Natural killer cell treated with Interleukin-12 subunit alpha and Interleukin-12 subunit beta and Interleukin-15 and Interleukin-18, amount 100 ng/mL, for 72 hours (primary cell): ENCODE measurements at places on chromosomes 6 and 20.
A peak's percentile ranks its signal among the peaks of the same experiment; 100 is the strongest.

DNA sequence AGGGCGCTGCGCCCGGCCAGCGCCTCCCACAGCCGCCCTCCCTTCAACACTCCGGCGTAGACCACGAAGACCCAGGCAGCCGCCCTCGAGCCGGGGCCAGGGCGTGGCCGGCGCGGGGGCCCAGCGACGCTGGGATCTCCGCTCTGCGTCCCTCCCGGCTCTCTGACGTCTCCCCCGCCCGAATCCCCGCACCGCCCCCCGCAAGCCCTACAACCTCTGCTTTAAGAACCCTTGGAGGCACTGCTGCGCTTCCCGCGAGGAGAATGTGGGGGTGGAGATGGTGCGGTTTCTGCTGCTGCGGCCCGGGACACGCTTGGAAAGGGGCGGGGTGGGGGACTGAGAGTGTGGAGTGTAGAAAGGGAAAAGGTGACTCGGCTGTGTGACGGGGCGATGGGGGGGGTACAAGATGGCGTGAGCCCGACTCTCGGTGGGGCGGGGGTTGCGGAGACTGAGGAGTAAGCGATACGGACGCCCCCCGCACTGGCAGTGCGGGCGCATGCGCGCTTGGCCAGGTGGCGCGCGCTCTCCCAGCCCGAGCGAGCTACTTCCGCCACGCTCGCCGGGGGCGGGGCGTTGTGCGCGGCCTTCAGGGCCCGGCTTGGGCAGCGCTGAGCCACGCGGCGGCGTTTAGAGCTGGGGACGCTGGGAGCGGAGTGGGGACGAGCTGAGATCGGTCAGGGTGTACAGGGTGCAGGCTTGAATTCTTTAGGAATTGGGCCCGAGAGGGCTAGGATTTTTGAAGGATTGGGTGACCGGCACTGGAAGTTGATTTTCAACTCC is at the start of gene SUPT3H:
Gene SUPT3H, minus strand, starts transcription at position 381 of the 780 bp plus-strand sequence.
- H3K4me3 ChIP-seq = peak within 1 kb of the TSS; percentile 100
- DNase-seq = peak; percentile 94
- peaks cover 21% of the 10 kb centered on the region for H3K4me1 ChIP-seq
- H3K27ac ChIP-seq = peak within 1 kb of the TSS; percentile 99
- no peaks in the 10 kb centered on the region for H3K36me3 ChIP-seq
- no peaks in the 10 kb centered on the region for H3K27me3 ChIP-seq

- peaks cover 10% of the 10 kb centered on the region for H3K4me1 ChIP-seq
- peaks cover 5% of the 10 kb centered on the region for H3K36me3 ChIP-seq
- H3K27me3 ChIP-seq = peaks cover 16% of the 10 kb centered on the region
- no peak overlapping the region for H3K4me3 ChIP-seq
Observed at GRCh38 chr6:57217270-57217669, 4.8 kb downstream of the RAB23 start.

DNA sequence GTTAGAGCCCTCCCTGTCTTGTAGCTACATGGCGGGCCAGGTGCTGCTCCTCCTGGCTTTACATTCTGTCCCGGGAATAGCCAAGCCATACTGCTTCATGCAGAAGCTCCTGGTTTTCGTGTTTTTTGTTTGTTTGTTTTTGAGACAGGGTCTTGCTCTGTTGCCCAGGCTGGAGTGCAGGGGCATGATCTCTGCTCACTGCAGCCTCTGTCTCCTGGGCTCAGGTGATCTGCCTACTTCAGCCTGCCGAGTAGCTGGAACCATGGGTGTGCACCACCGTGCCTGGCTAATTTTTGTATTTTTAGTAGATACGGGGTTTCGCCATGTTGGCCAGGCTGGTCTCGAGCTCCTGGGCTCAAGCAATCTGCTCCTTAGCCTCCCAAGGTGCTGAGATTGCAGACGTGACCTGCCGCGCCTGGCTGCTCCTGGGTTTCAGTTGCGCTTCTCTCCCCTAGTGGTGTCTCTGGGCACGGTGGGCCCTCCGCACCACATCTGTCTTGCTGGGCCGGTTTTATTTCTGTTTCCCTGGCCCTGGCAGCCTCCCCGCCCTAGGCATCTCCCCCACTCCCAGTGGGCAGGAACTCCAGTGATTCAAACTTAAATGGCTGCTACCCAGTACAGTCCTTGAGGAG is 12.9 kb downstream of the CDYL start:
- peaks cover 53% of the 10 kb centered on the region for H3K4me1 ChIP-seq
- peak overlapping the region; percentile 75 for H3K4me3 ChIP-seq
- H3K27ac ChIP-seq = peak overlapping the region; percentile 35

DNA sequence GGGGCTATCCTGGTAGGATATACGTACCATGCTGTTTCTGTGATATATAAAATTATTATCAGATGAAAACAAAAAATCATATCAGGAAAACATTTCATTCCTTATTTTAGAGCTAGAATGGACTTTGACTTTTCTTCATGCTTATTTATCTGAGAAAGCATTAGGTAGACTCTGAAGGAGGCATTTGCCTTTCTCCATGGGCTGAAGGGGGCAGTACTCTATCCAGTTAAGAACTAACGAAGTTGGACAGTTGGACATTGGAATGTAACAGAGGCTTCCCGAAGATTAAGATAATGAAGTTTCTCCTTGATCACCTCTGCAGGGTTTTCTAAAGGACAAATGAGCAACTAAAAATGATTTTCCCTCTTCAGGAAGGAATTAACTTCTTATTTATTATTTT is 233.9 kb downstream of the SAMD5 start:
- no peaks in the 10 kb centered on the region for H3K36me3 ChIP-seq
- no peaks in the 10 kb centered on the region for H3K4me1 ChIP-seq
- no peak overlapping the region for H3K4me3 ChIP-seq

DNA sequence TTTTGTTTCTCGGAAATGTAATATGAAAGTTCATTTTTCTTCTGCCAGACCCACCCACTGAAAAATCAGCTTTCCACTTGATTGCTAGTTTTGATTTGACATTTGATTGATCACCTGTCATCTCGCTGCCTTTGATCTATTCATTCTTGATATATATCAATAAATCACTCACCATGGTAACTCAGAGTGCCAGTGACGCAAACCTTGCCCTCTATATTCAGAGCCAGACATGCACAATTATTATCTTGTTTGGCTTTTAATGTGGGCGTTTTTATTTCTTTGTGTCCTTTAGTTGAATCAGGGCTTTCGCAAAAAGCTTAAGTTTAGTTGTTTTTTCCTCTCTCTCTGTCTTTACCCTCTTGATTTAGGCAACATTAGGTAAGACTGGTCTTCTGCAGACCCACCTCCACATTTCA is 2.0 kb downstream of the TSHZ2 start:
- no peak overlapping the region for H3K27ac ChIP-seq
- no peaks in the 10 kb centered on the region for H3K4me1 ChIP-seq
- H3K36me3 ChIP-seq = peaks cover 6% of the 10 kb centered on the region
- H3K27me3 ChIP-seq = peaks cover 44% of the 10 kb centered on the region

DNA sequence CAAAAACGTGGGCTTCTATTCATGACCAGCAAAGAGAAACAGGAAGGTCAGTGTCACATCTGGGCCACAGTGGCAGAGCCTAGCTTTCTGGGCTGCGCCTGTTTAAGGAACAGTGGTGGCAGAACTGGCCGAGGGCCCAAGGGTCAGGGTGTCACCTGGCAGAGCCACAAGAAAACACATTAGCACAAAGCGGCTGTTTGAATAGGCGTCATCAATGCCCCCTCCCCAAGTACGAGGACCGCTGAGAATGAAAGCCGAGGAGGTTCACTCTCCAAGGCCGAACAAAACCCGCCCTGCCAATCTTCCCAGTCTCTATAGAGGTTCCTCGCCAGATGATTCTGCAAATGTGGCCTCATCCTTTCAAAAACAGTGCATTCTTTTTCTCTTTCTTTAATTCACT is 125.2 kb upstream of the TRAF3IP2 start:
- H3K36me3 ChIP-seq = peaks cover 21% of the 10 kb centered on the region
- no peak overlapping the region for H3K27ac ChIP-seq
- peak overlapping the region; percentile 69 for H3K4me3 ChIP-seq
- no peak for DNase-seq
- peaks cover 83% of the 10 kb centered on the region for H3K4me1 ChIP-seq

DNA sequence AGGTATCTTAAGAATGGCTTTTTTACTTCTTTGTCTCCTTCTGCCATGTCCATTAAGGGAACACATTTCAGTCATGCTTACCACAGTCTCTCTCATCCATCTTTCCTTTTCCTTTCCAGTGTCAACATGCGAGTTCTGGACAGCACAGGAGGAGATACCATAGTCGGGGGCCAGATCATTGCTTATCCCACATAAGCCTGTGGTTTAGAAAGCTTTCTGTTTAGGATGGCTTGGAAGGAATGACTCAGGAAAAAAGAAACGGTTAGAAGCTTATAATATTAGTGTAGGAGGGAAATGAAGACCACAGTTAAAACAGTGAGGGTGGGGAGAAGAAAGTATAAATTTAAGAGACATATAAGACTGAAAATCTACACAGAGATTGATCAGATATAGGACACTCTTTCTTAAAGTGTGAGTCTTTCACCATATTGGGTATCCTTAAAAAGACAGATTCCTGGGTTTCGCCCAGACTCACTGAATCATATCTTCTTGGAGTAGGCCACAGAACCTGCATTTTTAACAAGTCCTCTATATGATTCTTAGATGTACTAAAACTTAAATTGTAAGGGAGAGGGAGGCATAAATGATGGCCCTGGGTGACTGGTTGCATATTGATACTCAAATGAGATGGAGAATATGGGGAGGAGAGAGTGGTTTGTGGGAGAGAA is 36.1 kb downstream of the DSE start:
- H3K36me3 ChIP-seq = no peaks in the 10 kb centered on the region
- no peak overlapping the region for H3K27ac ChIP-seq
- H3K4me3 ChIP-seq = no peak overlapping the region
- H3K27me3 ChIP-seq = peaks cover 6% of the 10 kb centered on the region
- H3K4me1 ChIP-seq = no peaks in the 10 kb centered on the region
- DNase-seq = no peak

DNA sequence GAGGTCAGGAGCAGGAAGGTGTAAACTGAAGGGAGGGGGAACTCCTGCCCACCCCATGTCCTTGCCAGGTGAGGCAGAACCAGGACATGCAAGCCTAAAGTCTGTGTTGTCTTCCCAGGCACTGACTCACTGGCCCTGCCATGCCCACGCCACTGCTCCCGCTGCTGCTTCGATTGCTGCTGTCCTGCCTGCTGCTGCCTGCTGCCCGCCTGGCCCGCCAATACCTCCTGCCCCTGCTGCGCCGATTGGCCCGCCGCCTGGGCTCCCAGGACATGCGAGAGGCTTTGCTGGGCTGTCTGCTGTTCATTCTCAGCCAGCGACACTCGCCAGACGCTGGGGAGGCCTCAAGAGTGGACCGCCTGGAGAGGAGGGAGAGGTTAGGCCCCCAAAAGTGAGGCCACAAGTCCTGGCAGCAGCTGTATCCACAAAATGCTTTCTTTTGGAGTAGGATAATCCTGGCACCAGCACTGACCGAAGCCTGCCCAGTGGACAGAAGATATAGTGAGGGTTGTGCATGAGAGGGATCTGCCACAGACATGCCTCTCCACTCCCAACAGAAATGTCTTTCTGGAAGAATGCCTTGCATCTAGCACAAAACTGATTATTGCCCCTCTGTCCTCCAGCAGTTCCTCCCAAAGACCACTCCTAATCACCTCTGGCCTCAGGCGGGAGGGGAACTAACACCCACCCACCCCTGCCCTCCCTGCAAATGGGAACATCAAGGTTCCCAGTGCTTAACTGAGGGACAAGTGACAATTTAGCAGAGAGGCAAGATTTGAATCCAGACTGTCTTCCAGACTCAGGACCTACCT is 812 bp downstream of the MYMX start:
- H3K36me3 ChIP-seq = no peaks in the 10 kb centered on the region
- H3K4me3 ChIP-seq = no peak overlapping the region
- H3K27ac ChIP-seq = no peak overlapping the region
- no peaks in the 10 kb centered on the region for H3K27me3 ChIP-seq

- DNase-seq = no peak
- H3K27me3 ChIP-seq = peaks cover 8% of the 10 kb centered on the region
- H3K4me3 ChIP-seq = peak overlapping the region; percentile 63
- peaks cover 32% of the 10 kb centered on the region for H3K4me1 ChIP-seq
Observed at GRCh38 chr6:83292900-83293843, 100.0 kb downstream of the RWDD2A start.

- H3K4me1 ChIP-seq = no peaks in the 10 kb centered on the region
- peaks cover 14% of the 10 kb centered on the region for H3K27me3 ChIP-seq
- no peak overlapping the region for H3K27ac ChIP-seq
Observed at GRCh38 chr6:29596381-29596900, 11.5 kb downstream of the OR2H2 start.

DNA sequence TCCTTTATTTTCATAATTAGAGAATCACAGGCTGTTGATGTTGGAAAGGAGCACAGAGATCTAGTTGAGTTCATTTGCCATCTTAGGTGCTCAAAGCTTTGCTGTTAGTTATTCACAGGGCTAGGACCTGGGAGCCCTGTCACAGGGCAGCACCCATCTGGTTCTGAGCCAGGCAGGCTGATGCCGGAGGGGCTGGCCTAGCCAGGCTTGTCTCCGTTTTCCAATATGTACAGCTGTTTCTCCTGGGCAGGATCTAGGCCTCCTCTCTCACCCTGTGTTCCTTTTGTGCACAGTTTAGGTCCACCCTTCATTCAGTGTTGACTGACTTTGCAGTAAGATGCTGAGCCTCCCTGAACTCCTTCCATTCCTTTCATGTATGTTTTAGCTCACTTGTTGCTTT is 33.4 kb downstream of the LRRC1 start:
- peaks cover 15% of the 10 kb centered on the region for H3K4me1 ChIP-seq
- no peak for DNase-seq
- H3K27me3 ChIP-seq = no peaks in the 10 kb centered on the region
- no peak overlapping the region for H3K27ac ChIP-seq
- no peaks in the 10 kb centered on the region for H3K36me3 ChIP-seq

DNA sequence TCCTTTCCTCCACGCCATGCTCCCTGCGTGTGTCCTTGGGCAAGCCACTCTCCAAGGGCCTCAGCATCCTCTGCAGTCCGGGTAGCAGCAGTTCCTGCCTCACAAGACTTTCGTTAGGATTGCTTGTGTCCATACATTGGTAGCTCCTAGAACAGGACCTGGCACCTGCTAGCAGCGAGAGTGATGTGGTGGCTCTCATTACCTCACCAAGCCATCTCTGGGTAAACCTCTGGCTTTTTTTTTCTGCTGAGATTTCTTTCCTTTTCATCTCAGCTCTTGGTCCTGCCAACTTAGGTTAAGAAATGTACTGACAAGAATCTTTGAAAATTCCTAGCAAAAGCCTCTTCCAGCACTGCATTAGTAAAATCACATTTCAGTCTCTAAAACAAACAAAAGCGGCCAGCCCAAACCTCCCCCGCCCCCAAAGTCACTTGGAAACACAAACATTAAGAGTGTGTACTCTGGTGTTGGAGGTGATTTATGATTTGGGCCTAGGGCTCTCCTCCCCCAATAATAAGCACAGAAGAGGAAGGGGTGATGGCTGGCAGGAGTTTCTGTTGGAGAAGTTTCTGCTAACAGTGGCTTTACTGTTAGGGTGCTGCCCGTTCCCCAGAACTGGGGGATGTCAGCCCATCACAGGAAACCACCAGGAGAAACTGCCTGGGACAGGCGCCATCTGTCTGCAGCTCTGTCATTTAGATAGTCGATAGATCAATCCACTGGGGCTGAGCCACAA is 199.2 kb downstream of the CD83 start:
- DNase-seq = no peak
- H3K4me3 ChIP-seq = no peak overlapping the region
- H3K27me3 ChIP-seq = no peaks in the 10 kb centered on the region
- H3K36me3 ChIP-seq = no peaks in the 10 kb centered on the region
- no peak overlapping the region for H3K27ac ChIP-seq

- H3K4me3 ChIP-seq = no peak overlapping the region
- no peaks in the 10 kb centered on the region for H3K4me1 ChIP-seq
- H3K27ac ChIP-seq = no peak overlapping the region
- no peak for DNase-seq
- H3K27me3 ChIP-seq = peaks cover 7% of the 10 kb centered on the region
- no peaks in the 10 kb centered on the region for H3K36me3 ChIP-seq
Observed at GRCh38 chr6:106825156-106825555, 149.4 kb downstream of the CD24 start.
